ENCODE measurements at places on chromosomes 4 and X.

- no peak for DNase-seq
These were observed 692.8 kb upstream of the TENM3 start for GRCh38 chr4:181550381-181550780.

GRCh38 chr4:1767770-1768366, 25.2 kb upstream of the FGFR3 start:
- peak; percentile 100 for DNase-seq

DNA sequence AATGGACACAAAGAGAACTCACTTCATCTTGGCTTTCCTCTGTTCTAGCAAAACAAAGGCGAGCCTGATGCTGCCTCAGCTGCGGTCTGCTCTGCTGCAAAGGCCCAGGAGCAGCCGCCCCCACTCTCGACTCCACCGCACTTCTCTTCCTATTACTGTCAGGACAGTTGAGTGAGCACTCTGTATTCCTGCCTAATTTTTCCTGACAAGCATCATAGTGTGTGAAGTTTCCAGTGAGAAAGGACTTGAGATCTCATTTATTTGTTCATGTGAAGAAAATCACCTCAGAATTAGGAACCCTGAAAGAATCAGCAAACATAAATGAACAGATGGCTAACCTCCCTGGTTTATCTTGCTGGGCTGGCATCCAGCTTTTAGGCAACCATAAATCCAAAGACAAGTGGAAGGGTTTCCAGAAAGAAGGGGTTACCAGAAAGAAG, 15.6 kb downstream of the SCARB2 start:
- DNase-seq: no peak

DNA sequence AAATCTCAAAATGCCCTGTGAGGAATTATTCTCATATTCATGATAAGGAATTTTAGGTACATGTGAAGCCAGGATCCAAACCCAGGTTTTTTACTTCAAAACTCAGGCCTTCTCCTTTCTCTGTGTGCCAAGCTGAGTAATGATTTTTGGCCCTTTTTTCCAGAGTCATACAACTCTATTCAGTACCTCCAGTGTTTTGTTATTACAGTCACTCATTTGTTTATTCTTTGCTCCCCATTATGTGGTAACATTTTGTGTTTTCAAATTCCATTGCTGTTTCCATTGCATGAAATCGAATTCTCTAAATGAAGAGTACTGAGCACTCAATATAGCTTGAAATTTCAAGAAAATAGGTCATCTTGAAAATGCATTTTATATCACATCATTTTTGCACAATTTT, 315.4 kb downstream of the NR3C2 start:
- DNase-seq: no peak

DNA sequence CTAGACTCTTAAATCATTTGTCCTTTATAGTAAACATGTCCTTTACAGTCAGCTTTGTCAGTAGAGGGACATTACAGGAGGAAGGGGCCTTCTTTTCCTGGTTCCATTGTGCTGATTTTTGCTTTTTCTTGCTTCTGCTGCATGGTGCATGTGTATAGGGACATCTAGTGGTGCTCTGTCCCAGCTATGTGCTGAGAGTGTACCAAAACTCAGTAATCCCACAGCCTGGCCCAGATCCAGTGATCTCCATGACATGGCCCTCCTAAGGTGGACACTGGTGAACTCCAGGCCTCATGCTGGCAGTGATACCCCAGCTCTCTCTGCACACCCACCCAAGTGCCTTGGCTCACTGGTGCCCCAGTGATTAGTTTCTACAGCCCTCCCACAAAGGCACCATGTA, 45.2 kb downstream of the MAGEB17 start:
- no peak for DNase-seq

- DNase-seq: no peak
These were observed 172.3 kb upstream of the TRPC5 start for GRCh38 chrX:112254896-112255295.

- DNase-seq: no peak
These were observed 26.7 kb downstream of the SULT1E1 start for GRCh38 chr4:69833251-69833650.

GRCh38 chr4:112170451-112170993, 25.3 kb downstream of the FAM241A start:
- no peak for DNase-seq

GRCh38 chrX:41033299-41033698, 51.9 kb upstream of the USP9X start:
- no peak for DNase-seq

DNA sequence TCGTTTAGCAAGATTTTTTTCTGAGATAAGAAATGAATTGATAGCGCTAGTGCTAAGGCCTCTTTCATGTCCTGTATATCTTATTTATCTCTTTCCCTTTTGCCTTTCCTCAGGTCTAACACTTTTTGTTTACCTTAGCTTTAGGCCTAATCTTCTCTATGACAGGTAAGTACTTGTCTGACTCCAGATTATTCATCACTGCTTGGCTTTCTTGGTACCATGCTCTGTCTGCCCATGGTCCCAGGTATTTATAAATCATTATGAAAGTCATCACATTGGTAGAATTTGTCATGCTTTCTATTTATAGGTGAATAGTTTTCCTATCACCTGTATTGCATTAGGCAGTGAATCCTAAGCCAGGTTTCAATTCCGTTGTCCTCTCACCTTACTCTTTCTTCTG, 99.5 kb upstream of the CTSO start:
- DNase-seq: no peak

- no peak for DNase-seq
These were observed 31.2 kb upstream of the NSUN7 start for GRCh38 chr4:40718586-40718985.

GRCh38 chr4:152099061-152099425, 338.2 kb upstream of the GATB start:
- no peak for DNase-seq

- no peak for DNase-seq
These were observed 126.9 kb upstream of the GPRIN3 start for GRCh38 chr4:89434364-89434988.

DNA sequence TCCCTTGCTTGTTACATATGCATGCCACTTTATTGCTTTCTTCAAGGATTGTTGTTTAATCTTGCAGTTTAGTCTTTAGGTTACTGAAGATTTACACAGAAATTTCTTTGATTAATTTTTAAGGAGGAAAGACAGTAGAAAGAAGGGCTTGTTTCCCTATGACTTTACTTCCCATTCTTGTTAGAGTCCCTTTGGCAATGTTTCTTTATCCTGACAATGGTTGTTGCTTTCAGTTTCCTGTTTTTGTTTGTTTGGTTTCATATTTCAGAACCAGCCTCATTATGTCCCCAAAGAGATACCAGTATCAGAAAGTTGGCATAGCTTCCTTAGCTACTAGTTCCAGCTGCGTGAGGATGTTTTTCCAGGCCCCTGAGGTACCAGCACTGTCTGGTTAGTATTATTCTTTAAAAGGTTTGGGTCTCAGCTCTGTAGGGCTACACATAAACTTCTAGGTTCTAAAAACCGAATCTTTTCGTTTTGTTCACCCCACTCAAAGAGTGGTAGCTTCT, 61.3 kb upstream of the UNC5C start:
- DNase-seq: no peak

GRCh38 chrX:69618803-69619202, 2.9 kb downstream of the EDA start:
- DNase-seq: no peak

DNA sequence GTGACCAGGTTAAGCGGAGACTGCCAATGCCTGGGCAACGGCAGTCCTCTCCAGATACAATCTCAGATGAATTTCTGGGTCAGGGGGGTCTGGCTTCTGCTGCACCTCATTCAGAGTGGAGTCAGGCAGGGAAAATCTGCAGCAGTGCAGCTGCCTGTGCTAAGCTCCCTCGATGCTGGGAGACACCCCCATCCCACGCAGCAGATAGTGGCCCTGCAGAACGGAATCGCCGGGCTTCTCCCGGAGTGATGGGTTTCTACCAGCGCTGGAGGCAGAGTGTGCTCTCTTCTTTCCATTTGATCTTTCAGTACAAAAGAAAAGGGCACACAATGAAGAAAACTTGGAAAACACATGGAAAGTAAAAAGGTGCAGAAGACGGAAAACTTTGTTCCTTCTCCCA, 5.2 kb downstream of the ABLIM2 start:
- no peak for DNase-seq

DNA sequence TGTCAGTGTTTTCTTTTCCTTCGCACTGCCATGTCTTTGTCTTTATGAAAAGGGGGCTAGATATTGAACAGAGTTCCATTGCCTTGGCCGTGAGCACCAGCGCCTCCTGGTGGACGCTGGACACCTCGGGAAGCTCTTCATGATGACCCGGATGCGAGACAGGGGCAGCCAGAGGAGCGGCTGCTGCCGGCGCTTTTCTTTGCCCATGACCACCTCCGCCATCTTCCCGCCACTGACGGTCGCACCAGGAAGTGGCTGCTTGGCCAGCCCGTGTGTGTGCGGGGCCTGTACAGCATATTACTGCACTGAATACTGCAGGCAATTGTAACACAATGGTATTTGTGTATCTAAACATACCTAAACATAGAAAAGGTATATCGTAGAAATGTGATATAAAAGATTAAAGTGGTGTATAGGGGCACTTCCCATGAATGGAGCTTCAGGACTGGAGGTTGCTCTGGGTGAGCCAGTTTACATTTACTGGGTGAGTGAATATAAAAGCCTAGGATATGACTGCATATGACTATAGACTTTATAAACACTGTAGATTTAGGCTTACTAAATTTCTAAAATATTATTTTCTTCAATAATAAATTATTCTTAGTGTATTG, 15.8 kb upstream of the GRIA2 start:
- DNase-seq: no peak

DNA sequence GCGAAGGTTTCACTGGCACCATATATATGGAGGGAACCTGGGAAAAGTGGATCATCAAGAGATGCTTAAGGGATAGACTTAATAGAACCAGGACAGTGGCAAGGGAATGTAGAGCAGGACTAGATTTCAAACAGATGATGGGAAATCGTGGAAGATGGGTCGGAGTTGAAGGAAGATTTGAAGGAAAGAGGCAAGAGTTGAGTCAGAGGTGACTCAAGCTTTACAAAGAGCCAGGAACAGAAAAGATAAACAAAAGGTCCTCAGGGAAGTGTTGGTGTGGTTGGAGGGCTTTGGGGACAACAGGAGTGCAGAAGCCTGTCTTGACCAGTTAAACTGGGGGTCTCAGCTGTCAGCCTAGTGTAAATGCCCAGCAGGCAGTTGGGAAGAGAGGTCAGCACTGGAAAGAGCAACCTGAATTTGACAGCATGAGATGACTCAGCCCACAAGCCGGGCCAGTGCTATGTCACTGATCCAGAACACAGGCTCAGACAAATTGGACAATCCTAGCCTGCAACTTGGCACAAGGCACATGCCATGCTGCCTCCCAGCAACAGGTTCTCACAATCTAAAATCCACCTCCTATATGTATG, 230.5 kb downstream of the IDS start:
- no peak for DNase-seq

DNA sequence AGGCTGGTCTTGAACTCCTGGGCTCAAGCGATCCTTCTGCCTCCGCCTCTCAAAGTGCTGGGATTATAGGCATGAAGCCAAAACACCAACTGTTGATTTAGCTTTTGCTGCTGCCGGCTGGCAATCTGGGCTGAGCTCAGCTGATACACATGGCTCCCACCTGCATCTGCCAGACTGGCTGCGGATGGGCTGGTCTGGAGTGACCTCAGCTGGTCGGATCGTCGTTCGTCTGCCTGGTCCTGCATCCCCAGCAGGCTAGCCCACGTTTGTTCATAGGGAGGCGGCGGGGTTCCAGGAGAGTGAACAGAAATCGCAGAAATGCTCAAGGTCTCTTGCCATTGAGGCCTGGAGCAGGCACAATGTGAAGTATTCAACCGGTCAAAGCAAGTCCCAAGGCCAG, 74.4 kb upstream of the DDX3X start:
- DNase-seq: no peak
